Right cardiac atrium (tissue), 5 donors: ENCODE measurements at places on chromosomes 4 and X. TPM values are rescaled to one million over a fixed set of nuclear protein-coding genes. Genes with fewer than 3 reads are reported as not detected.

DNA sequence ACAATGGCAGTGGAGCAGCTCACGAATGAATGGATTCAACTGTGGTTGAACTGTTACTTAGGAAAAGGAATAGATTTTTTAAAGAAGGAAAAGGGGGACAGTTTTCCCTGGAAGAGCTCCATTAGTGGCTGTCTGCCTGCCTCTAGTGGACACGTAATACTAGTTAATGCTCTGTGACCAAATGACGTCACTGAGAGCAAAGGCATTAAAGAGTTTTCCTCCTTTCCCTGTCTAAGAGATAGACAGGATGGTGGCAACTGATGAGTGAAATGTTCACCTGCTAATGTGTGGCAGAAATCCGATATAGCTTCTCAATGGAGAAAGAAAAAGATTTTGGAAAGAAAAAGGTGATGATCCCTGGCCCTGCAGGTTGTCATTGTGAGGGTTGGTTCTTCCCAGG lies 52.3 kb upstream of the SCML1 start:
- DNase-seq, result no peak

GRCh38 chr4:83609365-83609764 lies 73.5 kb downstream of the GPAT3 start:
- DNase-seq, result no peak

DNA sequence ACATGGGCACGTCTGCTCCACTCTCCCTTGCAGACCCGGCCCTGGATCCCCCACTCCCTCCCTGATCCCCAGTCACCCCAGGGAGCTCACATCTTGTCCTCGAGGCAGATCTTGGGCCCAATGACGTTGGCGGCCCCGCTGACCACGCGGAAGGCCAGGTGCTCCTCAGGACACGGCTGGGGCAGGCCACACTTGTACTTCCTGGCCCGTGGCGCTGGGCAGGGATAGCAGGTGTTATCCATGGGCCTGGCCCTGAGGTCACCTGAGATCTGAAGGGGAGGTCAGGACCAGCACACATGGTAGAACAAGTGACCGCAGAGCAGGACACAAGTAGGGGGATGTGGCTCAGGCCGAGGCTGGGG lies 7.7 kb downstream of the FAM3A start:
- DNase-seq, result no peak

DNA sequence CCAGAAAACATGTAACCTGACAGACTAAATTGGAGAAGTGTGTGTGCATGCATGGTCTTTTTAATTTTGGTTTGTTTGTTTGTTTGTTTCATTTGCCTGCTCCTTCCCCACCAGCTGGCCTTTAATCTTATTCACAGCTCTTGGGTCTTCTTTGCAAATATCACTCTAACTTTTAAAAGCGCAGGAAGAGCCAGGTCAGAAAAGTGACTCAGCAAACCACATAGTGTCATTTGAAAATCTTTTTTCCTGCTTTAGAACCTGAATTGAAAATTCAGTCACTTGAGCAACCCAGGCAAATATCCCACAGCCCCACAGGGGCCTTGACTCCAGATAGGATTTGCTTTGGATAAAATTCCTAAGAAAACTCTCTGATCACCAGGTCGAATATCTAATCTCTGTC lies 4.6 kb downstream of the TMEM255A start:
- no peak for DNase-seq

Gene FGF13
- 5.8 TPM for polyA plus RNA-seq

Gene TSPAN7
- 196 TPM for polyA plus RNA-seq

Gene DGKK
- polyA plus RNA-seq, result not detected

Gene MAGEA4
- not detected for polyA plus RNA-seq
